IMR-90 (cell line): ENCODE measurements at places on chromosomes 2 and 18. TPM values are rescaled to one million over a fixed set of nuclear protein-coding genes. Genes with fewer than 3 reads are reported as not detected.

The CHST10 gene
- 8.3 and 8.6 TPM in 2 replicates for total RNA-seq

The GAD1 gene
- not detected in 2 replicates for total RNA-seq

The FRZB gene
- total RNA-seq, result 0.18 and 0.28 TPM in 2 replicates

The DYNAP gene
- not detected in 2 replicates for total RNA-seq
